ENCODE measurements at places on chromosomes 2 and 18.

DNA sequence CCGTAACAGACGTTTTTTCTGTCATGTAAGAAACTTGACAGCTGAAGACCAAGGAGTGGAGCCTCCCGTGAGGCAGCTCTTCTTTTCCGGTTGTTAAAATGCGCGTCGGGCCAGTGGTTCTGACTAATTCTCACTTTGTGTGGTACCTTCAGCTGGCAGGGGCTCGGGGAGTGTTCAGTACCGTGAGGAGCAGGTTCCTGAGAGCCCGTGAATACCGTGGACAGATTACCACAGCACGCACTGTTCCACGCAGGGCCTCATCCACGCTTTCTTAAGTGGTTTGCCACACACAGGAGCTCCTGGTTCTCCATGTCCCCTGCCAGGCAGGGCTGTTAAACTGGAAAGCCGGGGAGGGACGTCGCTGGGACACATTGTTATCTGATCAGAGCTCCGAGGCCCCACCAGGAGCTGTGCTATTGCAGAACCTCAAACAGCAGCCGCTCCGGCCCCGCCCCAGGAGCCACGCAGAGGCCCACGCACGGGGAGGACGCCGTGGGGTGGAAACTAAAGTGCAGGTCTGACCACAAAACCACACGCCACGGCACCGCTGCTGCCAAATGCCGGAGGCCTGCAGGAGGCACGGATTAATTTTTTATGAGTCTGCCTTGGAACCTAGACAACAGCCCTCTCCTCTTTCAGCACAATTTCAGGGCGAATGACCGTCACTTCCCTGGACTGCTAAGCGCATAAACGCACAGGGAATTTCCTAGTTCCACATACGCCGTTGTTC, 43.3 kb downstream of the NFATC1 start:
- no peak for DNase-seq

DNA sequence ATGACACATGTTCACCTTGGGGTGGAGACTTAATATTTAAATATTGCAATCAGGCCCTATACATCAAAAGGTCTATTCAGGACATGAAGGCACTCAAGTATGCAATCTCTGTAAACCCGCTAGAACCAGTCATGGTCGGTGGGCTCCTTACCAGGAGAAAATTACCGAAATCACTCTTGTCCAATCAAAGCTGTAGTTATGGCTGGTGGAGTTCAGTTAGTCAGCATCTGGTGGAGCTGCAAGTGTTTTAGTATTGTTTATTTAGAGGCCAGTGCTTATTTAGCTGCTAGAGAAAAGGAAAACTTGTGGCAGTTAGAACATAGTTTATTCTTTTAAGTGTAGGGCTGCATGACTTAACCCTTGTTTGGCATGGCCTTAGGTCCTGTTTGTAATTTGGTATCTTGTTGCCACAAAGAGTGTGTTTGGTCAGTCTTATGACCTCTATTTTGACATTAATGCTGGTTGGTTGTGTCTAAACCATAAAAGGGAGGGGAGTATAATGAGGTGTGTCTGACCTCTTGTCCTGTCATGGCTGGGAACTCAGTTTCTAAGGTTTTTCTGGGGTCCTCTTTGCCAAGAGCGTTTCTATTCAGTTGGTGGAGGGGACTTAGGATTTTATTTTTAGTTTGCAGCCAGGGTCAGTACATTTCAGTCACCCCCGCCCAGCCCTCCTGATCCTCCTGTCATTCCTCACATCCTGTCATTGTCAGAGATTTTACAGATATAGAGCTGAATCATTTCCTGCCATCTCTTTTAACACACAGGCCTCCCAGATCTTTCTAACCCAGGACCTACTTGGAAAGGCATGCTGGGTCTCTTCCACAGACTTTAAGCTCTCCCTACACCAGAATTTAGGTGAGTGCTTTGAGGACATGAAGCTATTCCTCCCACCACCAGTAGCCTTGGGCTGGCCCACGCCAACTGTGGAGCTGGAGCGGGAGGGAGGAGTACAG, 108.1 kb downstream of the XRCC5 start:
- no peak for DNase-seq

DNA sequence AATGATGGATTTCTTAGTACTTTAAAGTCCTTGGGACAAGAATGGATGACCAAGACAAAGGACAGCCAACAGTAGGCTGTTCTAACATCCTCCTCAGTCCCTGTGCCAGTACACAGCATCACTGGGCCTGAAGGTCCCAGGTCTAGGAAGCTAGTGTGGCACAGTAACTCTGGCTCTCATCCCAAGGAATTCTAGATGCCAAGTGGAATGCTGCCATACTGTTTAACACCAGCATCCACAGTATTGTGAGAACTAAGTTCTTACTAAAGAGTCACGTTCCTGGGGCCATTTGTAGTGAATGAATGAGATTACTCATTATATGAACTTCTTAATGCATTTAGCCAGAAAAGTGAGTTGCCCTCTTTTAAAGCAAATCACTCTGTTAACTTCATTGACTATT, 68.2 kb upstream of the LYPD1 start:
- no peak for DNase-seq

DNA sequence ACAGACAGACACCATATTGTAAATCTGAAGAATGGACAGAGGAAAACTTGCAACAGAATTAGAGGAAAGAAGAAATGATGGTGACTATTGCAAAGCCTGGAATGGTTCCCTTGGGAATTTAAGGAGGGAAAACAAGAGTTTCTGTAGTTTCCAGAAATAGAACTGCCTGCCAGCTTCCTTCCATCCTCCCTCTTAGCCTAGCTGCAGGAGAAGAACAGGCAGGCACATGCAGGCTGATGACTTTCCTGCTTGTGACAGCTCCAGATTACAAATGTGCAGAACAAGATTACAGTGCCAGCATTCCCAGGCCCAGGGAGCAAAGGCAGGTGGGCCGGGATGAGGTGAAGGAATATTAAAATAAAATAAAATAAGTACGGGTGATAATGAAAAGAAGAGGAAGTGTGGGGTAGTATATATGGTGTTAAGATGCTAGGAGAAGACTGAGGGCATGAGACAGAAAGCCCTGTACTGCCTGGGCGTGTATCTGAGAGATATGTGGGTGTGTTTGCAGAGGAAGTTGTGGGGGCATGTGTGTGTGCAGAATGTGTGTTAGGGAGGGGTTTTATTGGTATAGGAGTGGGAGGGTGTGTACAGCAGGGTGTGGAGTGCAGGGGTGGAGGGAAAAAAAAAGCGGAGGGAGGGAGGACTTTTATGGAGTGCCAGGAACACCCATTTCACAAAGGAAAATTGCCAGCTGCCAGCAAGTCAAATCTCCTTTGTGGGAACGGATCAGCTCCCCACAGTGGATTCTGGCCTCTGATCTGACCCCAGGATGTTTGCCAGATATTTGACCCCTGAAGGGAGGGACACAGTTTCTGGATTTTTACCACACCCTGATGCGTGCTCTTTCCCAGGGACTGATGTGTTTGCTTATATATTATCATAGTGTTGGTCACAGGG, 43.9 kb upstream of the NEMP2 start:
- no peak for DNase-seq

GRCh38 chr18:58005885-58006523, 38.0 kb upstream of the NEDD4L start:
- DNase-seq, result no peak

Measured in SHP77 treated with DMSO at 0.1 percent for 48 hours (cell line).